ENCODE measurements at places on chromosomes 1 and 21.

- DNase-seq, result no peak
Measured at GRCh38 chr21:25722631-25723030, 12.1 kb downstream of the ATP5PF start.

- DNase-seq, result peak; percentile 81
Measured at GRCh38 chr1:186828611-186829454, at the start of gene PLA2G4A. Gene PLA2G4A (plus strand): TSS chr1:186828949. CDS start chr1:186854355, 25,406 bp downstream.

DNA sequence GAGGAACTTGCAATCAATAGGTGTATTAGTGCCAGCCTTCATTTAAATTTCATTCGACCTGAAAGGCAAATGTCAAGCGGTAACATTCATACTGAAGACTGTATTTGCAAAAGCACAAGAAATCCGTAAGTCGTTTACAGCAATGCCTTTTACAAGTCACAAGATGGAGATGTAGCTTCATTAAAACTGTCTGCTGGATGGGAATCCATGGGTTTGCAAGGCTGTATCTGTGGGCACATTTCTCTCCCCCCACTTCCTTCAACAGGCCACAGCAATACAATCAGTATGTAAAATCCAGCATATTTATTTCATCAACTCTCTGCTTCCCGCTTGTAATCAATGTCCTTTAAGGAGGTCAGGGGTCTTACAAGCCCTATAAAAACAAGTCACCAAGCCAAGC is 147.1 kb downstream of the SLC45A1 start:
- DNase-seq, result peak; percentile 54

- DNase-seq, result no peak
Measured at GRCh38 chr1:118004312-118004711, 74.8 kb downstream of the WDR3 start.

GRCh38 chr1:216903382-216903740 is 180.1 kb upstream of the ESRRG start:
- peak; percentile 41 for DNase-seq

DNA sequence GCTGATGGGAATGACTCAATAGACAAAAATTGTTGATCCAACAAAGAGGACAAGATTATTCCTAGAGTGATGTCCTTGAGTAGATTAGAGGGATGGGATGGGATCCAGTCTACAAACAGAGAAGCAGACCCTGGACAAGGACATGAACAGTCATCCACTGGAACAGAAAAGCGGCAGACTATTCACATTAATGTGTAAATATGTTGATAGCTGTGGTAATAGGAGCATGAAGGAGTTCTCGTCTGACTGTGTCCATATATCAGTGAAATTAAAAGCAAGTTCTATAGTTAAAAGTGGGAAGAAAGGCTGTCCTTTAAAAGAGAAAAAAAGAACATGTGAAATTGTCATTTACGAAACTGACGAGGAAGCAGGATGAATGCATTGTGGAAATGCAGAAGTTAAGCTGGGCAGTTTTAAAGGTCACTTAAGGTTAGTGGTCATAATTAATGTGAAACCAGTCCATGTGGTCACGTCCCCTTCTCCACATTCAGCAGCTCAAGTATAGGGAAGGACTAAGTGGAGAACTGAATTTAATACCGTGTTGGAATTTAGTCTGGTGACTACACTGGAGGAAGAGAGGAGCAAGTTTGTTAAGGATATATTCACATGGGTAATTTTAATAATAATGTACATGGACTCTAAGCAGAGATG is 62.1 kb downstream of the PIK3R3 start:
- DNase-seq, result no peak

- DNase-seq, result no peak
Measured at GRCh38 chr1:66607458-66607857, 73.5 kb downstream of the SGIP1 start.

DNA sequence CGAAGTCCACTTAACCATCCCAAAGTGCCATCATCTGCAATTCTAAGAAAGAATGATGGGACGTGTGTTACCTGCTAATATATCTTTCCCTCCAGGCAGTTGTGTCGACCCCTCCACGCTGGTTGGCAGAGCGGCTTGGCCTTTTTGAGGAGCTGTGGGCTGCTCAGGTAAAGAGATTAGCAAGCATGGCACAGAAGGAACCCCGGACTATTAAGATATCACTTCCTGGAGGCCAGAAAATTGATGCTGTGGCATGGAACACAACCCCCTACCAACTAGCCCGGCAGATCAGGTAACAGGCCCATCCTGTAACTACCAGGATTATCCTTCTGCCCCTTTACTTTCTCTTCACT is 520 bp downstream of the TARS2 start:
- no peak for DNase-seq

DNA sequence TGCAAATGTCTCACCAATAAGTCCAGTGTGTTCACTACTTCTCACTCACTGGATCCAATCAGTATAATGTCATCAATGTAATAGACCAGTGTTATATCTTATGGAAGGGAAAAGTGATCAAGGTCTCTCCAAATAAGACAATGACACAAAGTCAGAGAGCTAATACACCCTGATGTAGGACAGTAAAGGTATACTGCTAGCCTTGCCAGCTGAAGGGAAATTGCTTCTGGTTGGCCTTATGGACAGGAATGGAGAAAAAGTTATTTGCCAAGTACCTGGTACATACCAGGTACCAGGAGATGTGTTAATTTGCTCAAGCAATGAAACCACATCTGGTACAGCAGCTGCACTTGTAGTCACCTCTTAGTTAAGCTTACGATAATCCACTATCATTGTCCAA is 141.0 kb downstream of the LTN1 start:
- no peak for DNase-seq

DNA sequence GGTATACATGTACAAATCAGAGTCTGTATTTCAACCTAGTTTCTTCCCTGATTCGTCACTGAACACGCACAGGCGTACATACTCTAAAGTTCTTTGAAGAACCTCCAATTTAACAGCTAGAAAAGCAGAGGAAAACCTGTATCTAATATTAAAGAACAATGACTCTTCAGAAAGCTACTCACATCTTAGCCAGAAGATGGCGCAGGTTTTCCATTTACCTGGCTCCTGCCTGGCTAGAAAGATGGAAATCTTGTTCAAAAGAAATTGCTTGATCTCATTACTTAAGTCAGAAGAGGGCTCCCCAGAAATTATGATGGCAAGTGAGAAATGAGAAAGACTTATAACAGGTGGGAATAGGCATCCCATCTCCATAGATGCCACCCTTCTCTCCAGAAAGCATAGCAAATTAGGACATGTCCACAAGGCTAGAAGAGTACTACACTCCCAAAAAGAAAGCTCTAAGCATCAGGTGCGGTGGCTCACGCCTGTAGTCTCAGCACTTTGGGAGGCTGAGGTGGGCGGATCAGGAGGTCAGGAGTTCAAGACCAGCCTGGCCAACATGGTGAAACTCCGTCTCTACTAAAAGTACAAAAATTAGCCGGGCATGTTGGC is 19.0 kb upstream of the L1TD1 start:
- peak; percentile 85 for DNase-seq

- DNase-seq, result peak; percentile 30
Measured at GRCh38 chr1:95321531-95321930, 87.5 kb downstream of the RWDD3 start.

DNA sequence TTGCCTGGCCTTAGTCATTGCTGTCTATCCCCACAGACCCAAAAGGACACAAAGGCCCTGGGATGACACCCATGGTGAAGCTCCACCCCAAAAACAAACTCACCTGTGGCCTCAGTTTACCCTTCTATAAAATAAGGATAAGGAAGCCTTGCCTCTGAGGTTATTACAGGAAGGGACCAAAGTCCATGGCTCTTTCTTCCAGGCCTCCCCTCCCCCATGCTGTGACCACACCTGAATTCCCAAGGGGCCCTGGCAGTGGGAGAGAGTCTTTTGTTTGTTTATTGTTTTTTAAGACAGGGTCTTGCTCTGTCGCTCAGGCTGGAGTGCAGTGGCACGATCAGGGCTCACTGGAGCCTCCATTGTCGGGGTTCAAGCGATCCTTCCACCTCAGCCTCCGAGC is 10.5 kb upstream of the TNFRSF25 start:
- DNase-seq, result no peak

DNA sequence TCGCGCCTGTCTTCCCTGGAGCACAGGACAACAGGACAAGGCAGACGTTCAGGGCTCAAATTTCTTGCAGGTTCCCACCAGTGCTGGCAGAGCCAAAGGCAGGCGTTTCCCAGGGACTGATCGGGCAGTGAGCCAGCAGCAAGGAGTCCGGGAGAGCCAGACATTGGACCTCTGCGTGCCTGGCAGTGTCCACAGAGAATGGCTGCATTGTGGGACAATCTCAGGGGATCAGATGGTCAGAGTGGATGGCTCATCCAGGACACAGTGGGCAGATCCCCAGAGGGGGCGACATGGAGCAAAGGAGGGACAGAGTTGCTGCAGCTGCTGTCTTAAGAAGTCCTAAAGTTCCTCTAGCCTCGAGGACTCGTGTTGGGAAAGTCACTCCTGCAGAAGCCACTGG is 4.6 kb downstream of the TMEM63A start:
- peak; percentile 74 for DNase-seq

- DNase-seq, result peak; percentile 87
Measured at GRCh38 chr1:2468041-2468472, 8.0 kb upstream of the PLCH2 start.

DNA sequence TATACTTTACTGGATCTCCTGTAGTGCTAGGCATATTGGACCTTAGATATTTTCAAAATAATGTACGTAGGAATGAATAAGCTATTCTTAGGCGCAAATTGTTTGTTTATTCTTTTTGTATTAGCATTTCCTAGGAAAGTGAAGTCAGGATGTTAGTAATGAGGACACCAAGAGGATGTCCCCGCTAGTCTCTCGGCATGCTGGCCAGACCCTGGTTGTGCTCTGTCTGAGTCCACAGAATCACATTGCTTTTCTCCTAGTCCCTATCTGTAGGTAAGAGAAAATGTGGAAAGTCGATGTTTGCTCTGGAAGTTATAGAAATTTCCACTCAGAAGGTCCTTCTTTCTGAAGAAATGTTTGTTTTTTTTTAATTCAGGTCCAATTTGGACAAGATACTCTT is 31.1 kb downstream of the DNM3 start:
- DNase-seq, result no peak

GRCh38 chr1:212432661-212433576 is at the start of gene NENF:
Gene NENF (plus strand): TSS chr1:212432920. CDS start chr1:212432944, 24 bp downstream.
- DNase-seq, result peak; percentile 85

DNA sequence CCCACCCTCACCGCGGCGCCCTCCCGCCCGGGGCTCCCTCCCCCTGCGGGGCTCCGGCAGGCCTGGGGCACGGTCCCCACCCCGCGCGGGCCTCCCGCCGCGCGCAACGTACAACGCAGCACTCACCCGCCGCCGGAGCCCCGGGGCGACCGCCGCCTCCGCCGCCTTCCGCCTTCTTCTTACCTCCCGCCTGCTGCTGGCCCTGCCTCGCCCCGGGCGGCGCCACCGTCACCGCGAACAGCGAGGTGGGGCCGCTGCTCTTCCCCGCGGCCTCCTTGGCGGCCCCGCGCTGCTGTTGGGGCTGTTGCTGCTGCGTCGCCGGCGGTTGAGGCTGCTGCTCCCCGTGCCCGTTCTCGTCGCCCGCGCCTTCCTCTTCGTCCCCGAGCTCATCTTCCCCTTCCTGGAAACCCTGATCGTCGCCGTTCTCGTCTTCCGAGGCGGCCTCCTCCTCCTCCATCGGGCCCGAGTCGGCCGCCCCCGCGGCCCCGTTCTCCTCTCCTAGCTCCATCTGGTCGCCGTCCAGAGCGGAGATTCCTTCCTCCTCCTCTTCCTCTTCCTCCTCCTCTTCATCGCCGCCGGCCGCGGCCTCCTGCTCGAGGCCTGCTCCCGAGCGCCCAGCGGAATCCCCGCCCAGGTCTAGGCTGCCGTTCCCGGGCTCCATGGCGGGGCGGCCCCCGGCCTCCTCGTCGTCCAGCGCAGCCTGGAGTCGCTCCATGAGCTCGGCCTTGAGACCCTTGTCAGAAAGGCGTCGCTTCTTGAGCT is 671 bp downstream of the HNRNPU start:
- DNase-seq, result no peak

DNA sequence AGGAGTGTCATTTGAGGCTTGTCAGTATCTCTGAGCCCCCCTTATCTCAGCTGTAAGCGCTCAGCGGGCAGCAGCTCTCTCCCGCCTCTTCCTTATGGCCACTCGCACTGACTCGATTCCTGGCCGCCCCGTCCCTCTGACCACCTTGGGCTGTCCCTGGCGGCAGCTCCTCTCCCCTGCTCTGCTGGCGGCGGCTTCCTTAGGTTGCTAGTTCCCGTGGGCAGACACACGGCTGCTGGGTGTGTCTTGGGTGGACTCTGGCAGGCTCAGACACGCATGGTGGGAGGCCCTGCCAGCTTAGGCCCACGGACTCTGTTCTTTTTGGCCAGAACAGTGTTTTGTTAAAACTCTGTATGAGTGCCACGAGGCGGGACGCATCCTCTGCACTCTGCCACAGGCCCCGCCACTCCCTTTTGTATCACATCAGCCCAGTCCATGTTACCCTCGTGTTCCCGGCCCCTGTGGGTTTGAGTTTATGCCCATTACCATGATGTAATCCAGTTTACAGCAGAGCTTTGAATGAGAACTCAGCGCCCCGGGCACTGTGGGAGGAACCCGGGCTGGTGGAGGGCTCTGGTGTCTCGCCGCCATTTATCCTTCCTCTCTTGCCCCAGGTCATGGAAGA is 45.9 kb downstream of the COQ8A start:
- no peak for DNase-seq

GRCh38 chr21:38520511-38520910 is 22.2 kb upstream of the ERG start:
- no peak for DNase-seq

DNA sequence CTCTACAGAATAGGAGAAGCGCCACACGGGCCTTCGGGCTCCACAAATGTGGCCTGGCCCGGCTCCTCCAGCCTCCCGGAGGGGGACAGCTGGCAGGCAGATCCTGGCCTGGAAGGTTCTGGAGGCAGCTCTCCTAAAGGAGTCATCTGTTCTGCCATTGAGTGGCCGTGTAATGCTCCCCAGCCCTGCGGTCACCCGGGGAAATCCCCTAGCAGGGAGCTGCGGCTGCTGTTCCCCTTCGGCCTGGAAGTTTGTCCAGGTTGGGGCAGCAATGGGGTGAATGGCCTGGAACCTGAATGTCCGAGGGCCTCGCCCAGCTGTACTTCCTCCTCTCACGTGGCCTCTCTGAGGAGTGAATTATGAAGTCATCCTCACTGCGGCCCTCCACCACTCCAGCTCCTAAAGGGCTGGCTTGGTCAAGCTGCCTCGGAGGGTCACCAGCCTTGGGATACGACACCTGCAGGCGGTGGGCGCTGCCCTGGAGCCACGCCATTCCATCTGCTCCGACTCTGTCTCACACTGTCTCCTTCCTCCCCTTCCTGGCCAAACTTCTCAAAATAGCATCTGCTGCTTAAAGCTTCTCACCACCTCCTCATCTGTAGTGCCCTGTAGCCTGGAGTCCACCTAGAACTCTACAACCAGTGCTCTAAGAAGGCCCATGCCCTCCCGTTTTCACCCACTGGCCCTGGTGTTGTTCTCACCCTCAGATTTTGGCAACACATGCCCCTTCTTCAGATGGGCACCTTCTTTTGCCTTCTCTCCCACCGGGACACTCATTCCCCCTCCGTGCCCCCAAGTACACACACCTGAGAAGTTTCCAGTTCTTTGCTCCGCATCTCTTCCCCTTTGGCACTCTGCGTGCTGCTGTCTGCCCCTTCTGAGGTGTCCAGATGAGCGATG is 54.4 kb upstream of the TMPRSS2 start:
- DNase-seq, result no peak

GRCh38 chr1:113325022-113325421 is 65.3 kb upstream of the MAGI3 start:
- DNase-seq, result no peak

- no peak for DNase-seq
Measured at GRCh38 chr1:157439302-157439954, 112.9 kb downstream of the FCRL5 start.

- DNase-seq, result peak; percentile 80
Measured at GRCh38 chr1:234975122-234975940, 153.3 kb downstream of the TOMM20 start.

GRCh38 chr1:246769306-246769705 is 45.1 kb downstream of the SCCPDH start:
- no peak for DNase-seq

GRCh38 chr1:110383251-110383990 is 7.4 kb downstream of the SLC16A4 start:
- DNase-seq, result no peak

All from eye (tissue), 1 donor.